ENCODE measurements at places on chromosomes 7 and 10.

DNA sequence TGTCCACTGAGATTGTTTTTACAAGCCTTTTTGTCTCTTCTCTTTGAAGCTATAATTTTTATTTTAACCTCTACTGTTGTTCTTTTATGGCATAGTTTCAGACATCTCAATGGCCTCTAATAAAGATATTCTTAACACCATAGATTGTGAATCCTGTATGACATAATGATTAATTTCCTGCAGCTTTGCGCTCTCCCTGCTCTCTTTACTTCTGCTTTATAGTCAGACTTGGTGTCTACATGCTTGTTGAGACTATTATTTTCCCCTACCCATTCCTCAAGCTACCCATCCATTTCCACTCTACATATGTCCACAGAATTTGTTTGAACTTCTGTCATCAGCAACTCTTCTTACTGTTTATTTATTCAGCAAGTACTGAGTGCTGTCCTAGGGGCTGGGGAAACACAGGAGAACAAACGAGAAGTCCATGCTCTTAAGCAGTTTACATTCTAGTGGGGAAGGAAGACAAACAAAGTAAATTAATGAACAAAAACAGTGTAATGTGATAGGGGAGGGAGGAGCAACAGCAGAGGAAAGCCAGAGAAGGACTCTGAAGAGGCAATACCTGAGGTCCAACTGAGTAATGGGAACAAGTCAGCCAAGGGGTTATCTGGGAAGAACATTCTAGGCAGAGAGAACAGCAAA lies 110.1 kb downstream of the CDK14 start:
- no peak for DNase-seq

DNA sequence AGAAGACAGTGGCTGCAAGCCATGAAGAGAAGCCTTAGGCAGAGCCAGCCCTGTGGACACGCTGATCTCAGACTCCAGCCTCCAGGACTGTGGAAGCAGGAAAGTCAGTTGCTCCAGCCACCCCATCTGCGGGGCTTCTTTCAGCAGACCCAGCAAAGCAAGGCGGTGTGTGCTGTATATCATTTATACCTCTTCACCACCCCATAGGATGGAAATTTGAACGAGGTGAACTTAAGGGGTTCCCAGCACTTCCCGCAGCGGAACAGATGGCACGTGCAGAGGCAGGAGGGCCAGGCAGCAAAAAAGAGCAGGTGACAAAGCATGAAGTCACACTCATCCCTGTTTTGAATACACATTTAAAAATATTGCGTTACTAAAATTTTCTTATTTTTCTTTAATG lies 159.4 kb downstream of the ADARB2 start:
- no peak for DNase-seq

GRCh38 chr10:103748020-103748419 lies 107.4 kb downstream of the SH3PXD2A start:
- no peak for DNase-seq

- no peak for DNase-seq
These were observed 189.8 kb upstream of the SH2B2 start for GRCh38 chr7:102096706-102097427.

Measured in amniotic stem cell (primary cell).